ENCODE measurements at places on chromosomes 3 and 15.

GRCh38 chr3:34782871-34783270 lies 856.5 kb upstream of the ARPP21 start:
- no peak for DNase-seq

DNA sequence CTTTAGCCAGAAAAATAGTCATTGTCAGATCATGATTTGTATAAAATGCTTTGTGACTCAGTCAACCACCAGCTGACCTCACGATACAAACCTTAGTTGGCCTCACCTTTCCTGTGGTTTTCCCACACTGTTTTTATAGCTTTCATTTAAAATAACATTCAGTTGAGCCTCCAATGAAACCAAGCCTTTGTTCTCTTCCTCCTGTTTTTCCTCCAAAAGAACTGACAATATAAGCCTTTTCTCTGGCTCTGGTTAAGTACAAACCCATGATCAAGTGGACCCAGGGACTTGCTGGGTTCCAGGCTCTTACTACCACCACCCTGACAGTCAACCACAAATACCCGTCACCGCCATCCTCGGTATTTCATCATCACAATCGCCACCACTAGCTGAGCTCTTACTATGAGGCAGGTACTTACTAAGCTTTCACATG lies 81.7 kb downstream of the TAMM41 start:
- peak; percentile 80 for DNase-seq

- DNase-seq, result no peak
These were observed 312.2 kb upstream of the TBC1D5 start for GRCh38 chr3:18054625-18055024.

DNA sequence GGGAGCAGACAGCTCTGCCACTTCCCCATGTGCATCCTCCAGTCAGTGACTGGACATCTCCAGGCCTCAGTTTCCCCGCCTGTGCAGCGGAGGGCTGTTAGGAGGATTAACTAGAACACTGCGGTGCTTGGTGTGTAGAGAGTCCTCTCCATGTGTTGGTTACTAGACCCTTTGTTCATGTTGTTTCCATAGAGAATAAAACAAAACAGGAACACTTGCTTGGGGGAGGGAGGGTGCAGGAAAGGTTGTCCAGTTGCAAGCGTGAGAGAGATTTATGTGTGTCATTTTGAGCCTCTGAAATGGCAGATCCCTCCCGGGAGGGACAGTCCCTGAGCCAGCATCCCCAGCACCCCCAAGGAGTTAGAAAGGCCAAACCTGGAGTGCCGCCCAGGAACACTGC lies 184.0 kb upstream of the LYSMD4 start:
- DNase-seq, result no peak

GRCh38 chr15:50879016-50879617 lies 29.4 kb upstream of the AP4E1 start:
- peak; percentile 81 for DNase-seq

DNA sequence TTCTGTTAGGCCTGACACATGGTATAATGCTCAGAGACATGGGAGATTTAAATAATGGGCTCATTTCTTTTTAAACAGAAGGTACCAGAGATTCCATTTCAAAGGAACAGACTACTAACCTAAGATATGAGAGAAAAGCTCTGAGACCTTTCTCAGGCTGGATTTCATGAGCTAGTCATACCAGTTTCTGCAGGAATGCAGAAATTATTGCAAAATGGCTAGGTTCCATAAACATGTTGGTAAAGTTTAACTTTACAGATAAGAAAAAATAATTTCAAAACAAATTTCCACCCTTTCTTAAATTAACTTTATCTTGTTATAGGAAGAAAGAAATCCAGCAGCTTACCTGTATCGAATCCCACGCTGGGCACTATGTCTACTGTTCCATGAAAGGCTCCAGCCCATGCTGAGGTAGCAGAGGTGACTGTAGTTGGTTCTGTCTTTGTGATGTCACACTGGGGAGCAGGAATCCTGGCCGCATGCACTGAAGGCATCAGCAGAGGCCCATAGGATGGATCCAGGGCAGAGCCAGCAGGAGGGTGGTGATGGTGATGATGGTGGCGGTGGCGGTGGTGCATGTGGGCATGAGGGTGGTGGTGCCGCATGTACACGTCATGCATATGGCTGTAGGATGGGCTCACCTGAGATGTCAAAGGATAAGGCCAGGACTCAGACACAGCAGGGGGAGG lies 22.6 kb downstream of the VGLL3 start:
- DNase-seq, result no peak

GRCh38 chr15:89384176-89384604 lies 49.6 kb upstream of the POLG start:
- no peak for DNase-seq

- DNase-seq, result no peak
These were observed 5.6 kb downstream of the RAB6B start for GRCh38 chr3:133890037-133890436.

DNA sequence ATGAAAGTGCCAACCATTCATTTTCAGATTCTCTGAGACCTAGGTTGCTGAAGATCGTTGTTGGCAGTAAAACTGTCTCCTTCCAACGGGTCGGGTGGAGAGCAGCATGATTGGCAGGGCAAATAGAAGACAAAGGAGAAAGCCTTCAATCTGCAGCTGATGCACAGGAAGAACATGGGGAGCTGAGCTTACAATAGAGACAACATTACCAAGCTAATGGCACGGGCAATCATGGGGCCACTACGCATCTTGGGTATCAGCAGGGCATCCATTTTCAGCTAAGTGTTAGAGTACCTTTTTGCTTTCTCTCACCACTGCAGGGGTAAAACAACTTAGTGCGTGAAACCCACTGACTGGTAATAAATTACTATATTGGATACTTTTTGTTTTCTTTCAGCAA lies 114.8 kb downstream of the WDR72 start:
- no peak for DNase-seq

GRCh38 chr3:9450991-9451390 lies 53.6 kb downstream of the SETD5 start:
- DNase-seq, result peak; percentile 15

GRCh38 chr3:100128565-100128964 lies 14.3 kb upstream of the FILIP1L start:
- peak; percentile 14 for DNase-seq

DNA sequence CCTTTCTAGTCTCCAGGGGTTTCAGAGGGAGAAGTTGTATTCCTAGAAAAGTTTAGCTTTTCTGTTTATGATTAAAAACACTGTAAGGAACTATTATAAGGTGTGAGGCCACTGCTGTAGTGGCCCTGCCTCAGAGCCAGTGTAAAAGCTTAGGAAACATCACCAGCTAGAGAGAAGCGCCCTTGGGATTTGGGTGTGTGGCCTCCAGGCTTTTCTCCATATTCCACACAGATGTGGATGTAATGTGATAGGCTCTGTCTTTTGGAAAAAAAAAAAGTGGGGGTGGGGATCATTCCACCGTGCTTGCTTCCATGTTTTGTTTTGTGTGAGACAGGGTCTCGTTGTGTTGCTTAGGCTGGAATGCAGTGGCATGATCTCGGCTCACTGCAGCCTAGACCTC lies 13.9 kb downstream of the SEC61A1 start:
- DNase-seq, result no peak

- peak; percentile 71 for DNase-seq
These were observed 57.6 kb upstream of the SLC6A11 start for GRCh38 chr3:10758304-10759037.

GRCh38 chr3:162632672-162633071 lies 1136.1 kb downstream of the OTOL1 start:
- no peak for DNase-seq

DNA sequence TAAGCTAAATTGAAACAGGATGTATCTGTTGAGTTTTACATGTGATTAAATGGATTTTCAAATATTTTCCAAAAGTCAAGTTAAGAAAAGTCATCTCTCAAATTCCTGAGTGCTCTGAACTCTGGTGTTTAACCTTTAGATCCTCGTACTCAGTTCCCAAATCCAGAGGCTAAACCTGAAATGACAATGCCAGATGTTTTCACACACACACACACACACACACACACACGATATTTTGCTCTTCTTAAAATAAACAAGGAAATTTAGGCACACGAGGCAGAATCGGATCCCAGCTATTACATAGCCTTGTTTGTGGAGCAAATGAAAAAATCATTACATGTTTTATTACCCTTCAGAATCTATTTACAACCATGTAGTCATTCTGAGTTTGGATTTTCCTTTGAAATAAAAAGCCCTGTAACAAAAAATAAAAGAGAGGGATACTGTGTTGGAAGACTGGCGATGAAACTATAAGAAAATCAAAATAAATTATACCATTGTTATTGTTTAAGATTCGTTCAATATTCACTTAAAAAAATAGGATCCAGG lies 20.6 kb upstream of the UBE2E1 start:
- DNase-seq, result no peak

GRCh38 chr3:52790337-52790736 lies 4.3 kb upstream of the ITIH3 start:
- DNase-seq, result no peak

GRCh38 chr3:72414481-72415016 lies 433.7 kb downstream of the SHQ1 start:
- DNase-seq, result no peak

DNA sequence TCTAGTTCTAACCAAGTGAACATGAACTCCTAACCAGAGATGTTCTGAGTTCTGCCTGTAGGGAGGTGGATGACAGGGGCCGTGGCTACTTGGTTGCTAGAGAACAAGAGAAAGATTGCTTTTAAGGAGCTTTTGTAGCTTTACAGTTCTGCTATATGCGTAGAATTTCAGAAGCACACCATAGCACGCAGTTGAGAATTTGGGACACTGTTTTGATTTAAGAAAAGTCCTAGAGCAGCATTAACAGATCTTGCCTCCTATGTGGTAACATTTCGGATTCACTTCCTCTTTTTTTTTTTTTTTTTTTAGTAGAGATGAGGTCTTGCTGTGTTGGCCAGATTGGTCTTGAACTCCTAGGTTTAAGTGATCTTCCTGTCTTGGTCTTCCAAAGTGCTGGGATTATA lies 181.7 kb downstream of the TCF12 start:
- DNase-seq, result no peak

- no peak for DNase-seq
These were observed 74.0 kb downstream of the SRGAP3 start for GRCh38 chr3:9175421-9175820.

DNA sequence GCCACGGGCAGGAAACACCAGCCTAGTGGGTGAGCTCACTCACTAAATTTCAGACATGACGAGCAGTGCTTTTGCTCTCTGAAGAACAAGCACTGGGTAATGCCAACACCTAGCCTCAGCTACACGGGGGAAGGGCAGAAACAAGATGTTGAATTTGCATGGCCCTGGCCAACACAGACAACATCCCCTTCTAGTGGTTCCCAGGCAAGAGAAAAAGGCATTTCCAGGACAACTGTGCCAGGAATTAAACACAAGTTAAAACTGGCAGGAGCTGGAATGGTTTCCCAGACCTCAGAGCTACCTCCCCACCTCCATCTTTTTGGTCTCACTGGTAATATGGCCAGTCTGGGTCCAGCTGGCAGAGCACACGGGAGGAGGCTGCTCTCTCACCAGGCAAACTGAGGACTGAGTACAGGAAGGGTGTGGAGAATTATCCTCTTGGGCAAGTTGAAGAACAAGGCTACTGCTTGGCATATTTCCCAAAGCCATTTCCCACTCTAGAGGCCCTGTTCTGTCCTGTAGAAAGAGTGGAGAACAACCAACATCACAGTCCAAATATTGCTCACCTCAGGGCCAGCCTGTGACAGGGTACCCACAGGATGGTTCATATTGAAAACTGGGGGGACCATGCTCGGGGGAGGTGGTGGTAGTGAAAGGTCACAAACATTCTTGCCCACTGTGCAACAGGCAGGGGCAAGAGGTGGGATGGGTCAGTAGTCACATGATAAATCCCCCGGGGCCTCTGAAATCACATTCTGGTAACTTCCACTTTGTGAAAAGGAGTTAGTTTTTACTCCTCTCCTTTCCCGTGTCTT lies 26.5 kb downstream of the TSPAN3 start:
- no peak for DNase-seq

DNA sequence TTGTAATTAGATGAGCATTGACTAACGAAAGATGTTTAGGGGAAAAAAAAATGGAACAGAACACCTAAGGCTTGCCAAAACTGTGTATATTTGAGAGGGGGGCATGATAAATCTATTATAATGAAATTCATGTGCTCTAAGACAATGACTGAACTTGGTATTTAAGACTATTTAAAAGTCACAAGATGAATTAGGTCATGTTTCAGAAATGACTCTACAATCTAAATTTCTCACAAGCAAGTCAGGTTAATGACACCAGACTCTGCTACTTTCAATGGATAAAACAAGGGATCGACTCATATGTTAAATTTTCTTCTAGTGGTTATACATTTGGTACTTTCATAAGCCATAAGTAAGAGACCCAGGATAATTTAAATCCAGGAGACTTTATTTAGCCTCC lies 78.4 kb downstream of the DUT start:
- DNase-seq, result no peak

GRCh38 chr3:160220038-160220437 lies 5.2 kb upstream of the C3orf80 start:
- DNase-seq, result no peak

All from activated CD4-positive, alpha-beta T cell treated with anti-CD3 and anti-CD28 coated beads, Interleukin-2, Interleukin-6, amounts not matched to agents 100 ng/mL and 50 ng/mL, durations not matched to agents 16 hours and 8 hours (primary cell).